ENCODE measurements at places on chromosomes 7 and 10.

- DNase-seq, result no peak
Observed at GRCh38 chr7:20238754-20239324, 21.7 kb upstream of the MACC1 start.

DNA sequence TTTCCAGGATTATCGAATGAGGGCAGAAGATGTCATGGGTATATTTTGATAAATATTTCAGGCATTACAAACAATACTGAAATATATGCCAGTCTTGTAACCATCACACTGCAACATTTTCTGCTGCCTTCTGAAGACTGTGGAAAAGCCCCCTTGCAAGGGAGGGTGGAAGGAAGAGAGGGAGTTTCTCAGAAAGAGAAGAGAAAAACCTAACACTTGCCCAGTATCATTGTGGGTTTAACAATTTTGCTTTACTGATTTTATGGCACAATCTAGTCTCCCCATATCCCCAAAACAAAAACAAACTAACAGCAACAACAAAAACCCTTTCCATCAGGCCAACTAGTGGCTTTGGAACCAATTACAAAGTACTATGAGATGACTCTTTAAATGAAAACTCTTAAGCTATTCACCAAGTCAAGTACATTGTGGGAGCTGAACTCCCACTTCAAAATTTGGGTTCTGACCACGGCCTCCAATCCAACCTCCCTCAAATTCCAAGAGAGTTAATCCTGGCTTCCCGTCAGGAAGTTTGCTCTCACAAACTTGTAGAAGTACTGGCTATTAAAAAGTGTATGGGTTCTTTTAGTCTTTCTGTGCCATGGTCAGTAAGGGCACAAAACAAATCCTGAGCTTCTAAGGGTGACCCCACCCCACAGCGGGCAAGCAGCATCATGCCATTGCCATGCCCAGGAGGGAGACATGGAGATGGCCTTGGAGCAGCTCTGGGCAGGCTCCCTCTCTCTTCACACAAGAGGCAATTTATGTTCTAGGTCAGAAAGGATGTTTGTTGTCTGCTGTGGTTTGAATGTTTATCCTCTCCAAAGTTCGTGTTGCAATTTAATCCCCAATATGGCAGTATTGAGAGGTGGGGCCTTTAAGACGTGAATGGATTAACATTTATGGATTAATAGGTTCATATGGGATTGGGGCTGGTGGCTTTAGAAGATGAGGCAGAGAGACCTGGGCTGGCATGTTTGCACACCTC, 96.3 kb downstream of the JAZF1 start:
- peak; percentile 79 for DNase-seq

- peak; percentile 74 for DNase-seq
Observed at GRCh38 chr7:116097365-116098009, 66.9 kb upstream of the TFEC start.

GRCh38 chr7:157759246-157759805, 422.5 kb downstream of the DNAJB6 start:
- no peak for DNase-seq

DNA sequence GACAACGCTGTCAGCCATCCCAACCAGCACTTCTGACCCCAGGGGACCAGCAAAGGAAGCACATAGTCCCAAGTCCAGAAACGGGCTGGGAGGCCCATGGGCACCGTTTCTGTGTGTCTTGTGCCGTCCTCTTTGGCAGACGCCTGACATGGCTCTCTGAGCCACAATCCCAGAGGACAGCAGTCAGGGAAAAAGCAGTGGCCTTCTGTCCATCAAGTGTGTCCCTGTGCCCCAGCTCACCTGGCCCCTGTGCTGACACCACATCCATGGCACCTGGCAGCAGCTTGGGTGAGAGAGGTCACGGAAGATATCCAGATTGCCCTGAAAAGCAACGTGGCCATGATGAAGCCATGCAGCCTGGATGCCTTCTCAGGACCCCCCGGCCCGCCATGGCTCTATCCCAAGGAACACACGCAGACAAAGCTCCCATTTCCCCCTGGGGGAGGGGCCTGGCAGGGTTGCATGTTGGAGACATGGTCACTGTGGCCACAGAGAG, 38.1 kb upstream of the ANTXRL start:
- DNase-seq, result no peak

GRCh38 chr7:122902751-122903495, 16.7 kb upstream of the CADPS2 start:
- peak; percentile 10 for DNase-seq

- DNase-seq, result no peak
Observed at GRCh38 chr10:89479771-89480446, 55.5 kb downstream of the SLC16A12 start.

- peak; percentile 47 for DNase-seq
Observed at GRCh38 chr7:47571331-47572093, 10.4 kb downstream of the TNS3 start.

- DNase-seq, result no peak
Observed at GRCh38 chr10:7159928-7160327, 250.9 kb downstream of the SFMBT2 start.

DNA sequence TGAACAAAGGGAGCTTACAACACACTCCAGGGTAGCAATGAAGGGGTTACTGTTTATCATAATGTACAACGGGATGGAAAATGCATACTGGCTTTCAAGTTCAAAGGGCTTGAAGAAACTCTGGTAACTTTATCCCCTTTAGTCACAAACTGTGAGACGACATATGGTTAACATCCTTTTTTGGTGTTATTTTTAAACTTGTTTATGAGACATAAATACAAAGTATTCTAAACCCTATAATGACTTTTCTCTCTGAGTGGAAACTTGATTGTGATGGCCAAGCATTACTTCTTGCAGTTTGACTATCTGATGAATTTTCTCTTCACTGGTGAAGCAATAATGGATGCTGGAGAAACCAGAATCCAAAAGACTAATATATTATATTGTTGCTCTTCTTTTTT, 62.0 kb upstream of the SEMA3A start:
- no peak for DNase-seq

DNA sequence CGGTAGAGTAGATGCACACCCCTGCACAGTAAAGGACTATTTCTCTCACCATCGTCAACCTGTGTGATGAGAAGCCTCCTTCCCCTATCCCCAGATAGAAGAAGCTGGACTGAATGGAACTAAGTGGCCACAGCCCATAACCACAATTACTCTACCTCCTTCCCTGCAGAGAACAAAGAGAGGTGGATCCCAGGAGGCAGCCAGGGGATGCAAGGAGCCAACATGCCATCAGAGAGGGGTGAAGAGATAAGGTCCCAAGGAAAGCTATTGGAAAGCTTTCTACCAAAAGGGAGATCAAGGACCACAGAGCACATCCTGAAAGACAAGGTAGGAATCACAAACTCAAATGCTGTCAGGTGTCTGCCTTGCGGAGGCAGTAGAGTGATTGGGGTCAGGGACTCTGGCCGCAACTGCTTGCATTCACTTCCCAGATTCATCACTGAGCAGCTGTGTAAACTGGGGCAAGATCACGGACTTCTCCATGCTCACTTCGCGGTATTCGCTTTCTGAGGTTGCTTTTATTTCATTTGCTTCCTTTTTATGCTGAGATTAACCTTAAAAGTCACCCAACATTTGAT, 81.6 kb upstream of the MYO3A start:
- no peak for DNase-seq

All from NB4 (cell line).